ENCODE measurements at places on chromosomes 5 and 9. TPM values are rescaled to one million over a fixed set of nuclear protein-coding genes. Genes with fewer than 3 reads are reported as not detected.

LCN9 gene
- total RNA-seq, result not detected

DNA sequence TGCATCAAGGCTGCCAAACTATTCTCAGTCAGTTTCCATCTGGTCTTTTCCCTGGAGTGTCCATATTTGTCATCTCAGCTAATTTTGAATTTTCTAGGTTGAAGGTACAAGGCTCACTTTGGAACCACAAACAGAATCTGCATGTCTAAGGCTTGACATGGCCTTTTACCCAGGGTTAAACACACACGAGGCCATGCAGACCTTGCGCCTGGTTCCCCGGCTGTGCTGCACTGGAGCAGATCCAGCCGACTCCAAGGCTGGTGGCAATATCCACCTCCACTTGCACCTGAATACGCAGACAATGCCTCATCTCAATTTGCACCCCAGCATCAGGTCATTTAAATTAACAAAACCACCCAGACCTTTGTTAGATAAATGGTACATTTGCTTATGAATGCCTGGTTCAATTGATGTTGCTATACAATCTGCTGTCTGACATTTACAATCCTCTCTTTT lies 276.2 kb downstream of the HSPA4 start:
- DNase-seq, result no peak
- H3K27me3 ChIP-seq, result no peaks in the 10 kb centered on the region
- H3K4me3 ChIP-seq, result no peak overlapping the region
- H3K36me3 ChIP-seq, result no peaks in the 10 kb centered on the region

DNA sequence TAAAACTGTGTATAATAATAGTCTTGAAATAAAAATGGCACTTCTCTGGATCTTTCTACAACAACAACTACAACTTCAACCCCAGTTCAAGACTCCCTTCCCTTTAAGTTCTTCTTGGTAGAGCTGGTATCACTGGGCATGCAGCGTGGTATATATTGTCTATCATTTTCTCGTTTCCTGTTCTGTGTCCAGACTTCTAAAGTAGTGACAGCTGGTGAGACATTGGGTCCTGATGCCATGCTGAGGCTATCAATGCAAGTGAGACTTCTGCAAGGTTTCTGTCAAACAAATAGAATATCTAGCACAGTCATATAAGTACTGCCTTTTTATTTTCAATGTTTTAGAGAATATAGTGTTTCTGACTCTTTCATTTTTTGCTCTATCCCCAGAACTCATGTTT lies 123.0 kb upstream of the GRIN3A start:
- no peak overlapping the region for H3K27ac ChIP-seq
- H3K36me3 ChIP-seq, result no peaks in the 10 kb centered on the region
- no peaks in the 10 kb centered on the region for H3K4me1 ChIP-seq
- DNase-seq, result no peak
- no peak overlapping the region for H3K4me3 ChIP-seq

DNA sequence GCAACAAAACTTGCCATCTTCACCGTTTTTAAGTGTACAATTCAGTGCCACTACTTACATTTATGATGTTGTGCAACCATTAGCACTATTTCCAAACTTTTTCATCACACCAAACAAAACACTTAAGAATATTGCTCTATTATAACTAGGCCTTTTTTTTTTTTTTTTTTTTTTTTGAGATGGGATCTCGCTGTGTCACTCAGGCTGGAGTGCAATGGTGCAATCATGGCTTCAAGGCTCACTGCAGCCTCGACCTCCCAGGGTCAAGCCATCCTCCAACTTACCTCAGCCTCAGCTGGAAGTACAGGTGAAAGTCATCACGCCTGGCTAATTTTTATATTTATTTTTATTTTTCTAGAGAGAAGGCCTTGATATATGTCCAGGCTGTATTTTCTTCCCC lies 22.3 kb upstream of the LMNB1 start:
- H3K27me3 ChIP-seq, result no peaks in the 10 kb centered on the region
- H3K27ac ChIP-seq, result no peak overlapping the region
- no peak for DNase-seq
- no peak overlapping the region for H3K4me3 ChIP-seq
- peaks cover 6% of the 10 kb centered on the region for H3K4me1 ChIP-seq

DNA sequence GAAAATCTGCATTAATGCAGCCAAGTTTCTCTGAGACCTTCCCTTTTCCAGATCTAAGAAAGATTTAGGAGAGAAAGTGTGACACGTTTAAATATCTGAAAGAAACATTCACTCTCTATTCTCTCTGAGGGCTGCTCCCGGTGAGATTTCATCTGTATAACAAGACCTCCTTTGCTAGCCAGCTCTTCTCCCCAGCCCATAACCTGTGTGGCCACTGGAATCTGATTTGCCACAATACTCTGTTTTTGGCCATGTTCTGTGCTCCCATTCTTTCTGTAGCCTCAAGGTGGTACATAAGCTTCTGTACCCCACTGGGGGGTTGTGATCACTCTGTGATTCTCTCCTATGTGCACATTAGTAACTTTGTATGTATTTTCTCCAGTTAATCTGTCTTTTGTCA lies 291.0 kb upstream of the SEMA6A start:
- no peak for DNase-seq
- H3K4me3 ChIP-seq, result no peak overlapping the region
- H3K4me1 ChIP-seq, result peaks cover 24% of the 10 kb centered on the region
- H3K36me3 ChIP-seq, result no peaks in the 10 kb centered on the region
- no peaks in the 10 kb centered on the region for H3K27me3 ChIP-seq
